Activated CD8-positive, alpha-beta memory T cell treated with anti-CD3 and anti-CD28 coated beads for 24 hours (primary cell): ENCODE measurements at places on chromosomes 13 and 19.

- no peak for DNase-seq
Measured at GRCh38 chr19:13619203-13619632, 112.9 kb upstream of the CACNA1A start.

DNA sequence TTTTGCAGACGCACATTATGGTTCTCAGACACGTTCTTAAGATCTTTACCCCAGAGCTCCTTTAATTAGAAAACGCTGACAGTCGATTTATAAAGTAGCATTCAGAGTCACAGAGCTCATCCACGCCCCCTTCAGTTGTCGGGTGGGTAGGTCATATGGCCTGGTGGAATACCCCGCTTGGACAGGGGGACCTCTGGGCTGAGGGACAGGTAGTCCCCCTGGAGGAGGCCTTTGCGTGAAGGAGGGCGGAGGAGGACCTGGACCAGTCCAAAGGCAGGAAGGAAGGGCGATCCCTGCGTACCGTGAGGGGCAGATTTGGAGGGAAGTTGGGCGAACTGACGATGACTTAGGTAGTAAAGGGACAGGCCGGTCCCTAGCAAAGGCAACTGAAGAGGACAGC lies 20.5 kb downstream of the VASP start:
- DNase-seq, result no peak

- DNase-seq, result no peak
Measured at GRCh38 chr13:22091222-22091970, 420.5 kb downstream of the FGF9 start.

DNA sequence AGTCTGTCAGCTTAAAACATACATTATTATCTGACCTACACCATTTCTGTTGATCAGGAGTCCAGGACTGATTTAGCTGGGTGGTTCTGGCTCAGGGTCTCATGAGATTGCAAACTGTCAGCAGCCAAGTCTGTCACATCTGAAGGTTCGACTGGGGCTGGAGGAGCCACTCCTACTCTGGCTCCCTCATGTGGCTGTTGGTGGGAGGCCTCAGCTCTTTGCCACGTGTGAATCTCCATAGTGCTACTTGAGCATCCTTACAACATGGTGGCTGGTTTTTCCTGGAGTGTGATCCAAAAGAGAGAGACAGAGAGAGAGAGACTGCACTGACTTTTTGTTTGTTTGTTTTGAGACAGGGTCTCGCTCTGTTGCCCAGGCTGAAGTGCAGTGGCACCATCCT lies 63.6 kb upstream of the NFIC start:
- no peak for DNase-seq

GRCh38 chr19:13505761-13506470 lies 363 bp downstream of the CACNA1A start:
- DNase-seq, result peak; percentile 61

- DNase-seq, result no peak
Measured at GRCh38 chr13:92390217-92390616, 836.4 kb upstream of the GPC6 start.

- DNase-seq, result no peak
Measured at GRCh38 chr13:67099494-67099893, 130.6 kb downstream of the PCDH9 start.

DNA sequence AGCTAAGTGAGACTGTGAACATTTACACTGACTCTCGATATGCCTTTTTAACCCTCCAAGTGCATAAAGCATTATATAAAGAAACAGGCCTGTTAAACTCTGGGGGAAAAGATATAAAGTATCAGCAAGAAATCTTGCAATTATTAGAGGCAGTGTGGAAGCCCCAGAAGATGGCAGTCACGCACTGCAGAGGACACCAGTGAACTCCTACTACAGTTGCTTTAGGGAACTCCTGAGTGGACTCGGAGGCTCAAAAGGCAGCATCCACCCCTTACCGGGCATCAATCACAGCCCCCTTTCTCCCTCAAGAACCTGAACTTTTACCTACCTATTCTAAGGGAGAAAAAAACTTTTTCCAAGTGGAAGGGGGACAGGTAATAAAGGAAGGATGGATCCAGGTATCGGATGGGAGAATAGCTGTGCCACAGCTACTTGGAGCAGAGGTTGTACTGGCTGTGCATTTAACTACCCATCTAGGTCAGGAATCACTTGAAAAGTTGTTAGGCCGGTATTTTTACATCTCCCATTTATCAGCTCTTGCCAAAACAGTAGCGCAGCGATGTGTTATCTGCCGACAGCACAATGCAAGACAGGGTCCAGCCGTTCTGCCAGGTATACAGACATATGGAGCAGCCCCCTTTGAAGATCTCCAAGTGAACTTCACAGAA lies 80.1 kb downstream of the ZNF486 start:
- DNase-seq, result peak; percentile 62
